ENCODE measurements at places on chromosomes 16 and 17. TPM values are rescaled to one million over a fixed set of nuclear protein-coding genes. Genes with fewer than 3 reads are reported as not detected.

Gene PPY
- not detected for total RNA-seq

Gene NXPH3
- total RNA-seq = 131 TPM

Gene TPSG1
- not detected for total RNA-seq

Gene IGF2BP1
- total RNA-seq = 0.07 TPM

Gene ASIC2
- 0.54 TPM for total RNA-seq

Gene ACE
- total RNA-seq = 16.5 TPM

Gene EFNB3
- total RNA-seq = not detected

Gene RABEP1
- total RNA-seq = 36.4 TPM

- no peak for DNase-seq
Measured at GRCh38 chr16:46853713-46854443, 22.9 kb upstream of the C16orf87 start.

DNA sequence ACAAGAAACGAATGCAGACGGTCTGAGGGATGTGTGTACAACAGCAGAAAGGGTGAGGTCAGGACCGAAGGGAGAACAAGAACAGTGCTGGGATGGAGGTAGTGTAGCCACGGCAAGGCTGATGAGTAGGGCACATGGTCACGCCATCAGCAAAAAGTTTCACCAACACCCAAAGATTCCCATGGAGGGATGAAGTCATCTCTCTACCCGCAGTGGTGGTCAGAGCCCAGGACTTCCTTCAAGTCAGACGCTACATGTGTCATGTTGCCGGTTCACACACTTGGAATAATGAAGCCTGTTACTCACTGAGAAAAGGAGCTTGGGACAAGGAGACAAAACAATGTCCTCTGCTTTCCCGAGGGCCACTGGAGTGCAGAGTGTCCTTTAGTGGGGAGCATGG, 79.7 kb downstream of the SALL1 start:
- no peak for DNase-seq

DNA sequence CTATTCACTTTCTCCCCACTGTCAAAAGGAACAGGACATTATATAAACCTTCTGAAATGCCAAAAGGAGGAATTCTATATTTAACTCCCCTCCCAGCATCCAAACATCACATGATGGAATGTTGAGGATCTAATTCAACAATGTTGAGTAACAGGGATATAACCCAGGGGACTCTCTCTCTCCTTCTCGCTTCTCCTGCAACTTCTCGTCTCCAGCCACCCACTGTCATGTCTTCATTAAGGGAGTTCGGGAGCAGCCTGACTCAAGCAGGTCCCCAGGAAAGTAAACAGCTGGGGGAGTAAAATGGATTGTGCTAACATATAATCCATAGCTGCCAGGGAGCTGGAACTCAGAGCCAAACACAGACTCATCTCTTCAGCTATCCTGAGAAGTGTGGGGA, 51.7 kb downstream of the GRIN2A start:
- no peak for DNase-seq

- no peak for DNase-seq
Measured at GRCh38 chr17:37062021-37062420, 113.3 kb downstream of the AATF start.

- no peak for DNase-seq
Measured at GRCh38 chr16:12661656-12662172, 142.0 kb downstream of the CPPED1 start.

- peak; percentile 49 for DNase-seq
Measured at GRCh38 chr16:87918338-87918737, 18.0 kb downstream of the CA5A start.

DNA sequence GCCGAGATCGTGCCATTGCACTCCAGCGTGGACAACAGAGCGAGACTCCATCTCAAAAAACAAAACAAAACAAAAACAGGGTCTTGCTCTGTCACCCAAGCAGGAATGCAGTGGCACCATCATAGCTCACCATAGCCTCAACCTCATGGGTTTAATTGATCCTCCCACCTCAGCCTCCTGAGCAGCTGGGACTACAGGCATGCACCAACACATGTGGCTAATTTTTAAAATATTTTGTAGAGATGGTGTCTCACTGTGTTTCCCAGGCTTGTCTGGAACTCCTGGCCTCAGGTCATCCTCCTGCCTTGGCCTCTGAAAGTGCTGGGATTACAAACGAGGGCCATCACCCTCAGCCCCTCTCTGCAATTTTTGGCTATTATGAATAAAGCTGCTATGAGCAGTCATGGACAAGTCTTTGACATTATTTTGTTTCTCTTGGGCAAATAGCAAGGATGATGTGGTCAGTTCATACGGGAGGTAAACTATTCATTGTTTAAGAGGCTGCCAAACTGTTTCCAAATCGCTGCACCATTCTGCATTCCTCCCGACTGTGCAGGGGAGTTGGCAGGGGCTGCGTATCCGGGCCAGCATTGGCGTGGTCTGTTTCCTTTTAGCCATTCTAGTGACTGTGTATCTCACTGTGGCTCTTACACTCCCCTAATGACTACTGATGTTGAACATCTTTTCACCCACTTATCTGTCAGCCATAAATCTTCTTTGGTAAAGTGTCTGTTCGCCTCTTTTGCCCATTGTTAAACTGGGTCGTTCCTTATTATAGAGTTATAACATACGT, 21.1 kb downstream of the EIF4A3 start:
- no peak for DNase-seq

GRCh38 chr16:53085931-53086421, 31.2 kb downstream of the CHD9 start:
- DNase-seq = no peak

DNA sequence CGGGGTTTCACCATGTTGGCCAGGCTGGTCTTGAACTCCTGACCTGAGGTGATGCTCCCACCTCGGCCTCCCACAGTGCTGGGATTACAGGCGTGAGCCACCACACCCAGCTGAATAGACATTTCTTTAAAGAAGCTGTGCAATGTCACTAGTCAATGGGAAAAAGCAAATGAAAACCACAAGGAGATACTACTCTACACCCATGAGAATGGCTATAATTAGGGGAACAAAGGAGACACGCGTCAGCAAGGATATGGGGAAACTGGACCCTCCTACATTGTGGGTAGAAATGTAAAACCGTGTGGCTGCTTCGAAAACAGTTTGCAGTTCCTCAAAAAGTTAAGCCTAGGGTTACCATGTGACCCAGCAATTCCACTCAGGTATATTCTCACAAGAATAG, 103.4 kb downstream of the VPS53 start:
- no peak for DNase-seq

GRCh38 chr16:57601801-57602478, 26.5 kb upstream of the ADGRG1 start:
- no peak for DNase-seq

- no peak for DNase-seq
Measured at GRCh38 chr16:72474501-72475123, 302.7 kb upstream of the PMFBP1 start.

DNA sequence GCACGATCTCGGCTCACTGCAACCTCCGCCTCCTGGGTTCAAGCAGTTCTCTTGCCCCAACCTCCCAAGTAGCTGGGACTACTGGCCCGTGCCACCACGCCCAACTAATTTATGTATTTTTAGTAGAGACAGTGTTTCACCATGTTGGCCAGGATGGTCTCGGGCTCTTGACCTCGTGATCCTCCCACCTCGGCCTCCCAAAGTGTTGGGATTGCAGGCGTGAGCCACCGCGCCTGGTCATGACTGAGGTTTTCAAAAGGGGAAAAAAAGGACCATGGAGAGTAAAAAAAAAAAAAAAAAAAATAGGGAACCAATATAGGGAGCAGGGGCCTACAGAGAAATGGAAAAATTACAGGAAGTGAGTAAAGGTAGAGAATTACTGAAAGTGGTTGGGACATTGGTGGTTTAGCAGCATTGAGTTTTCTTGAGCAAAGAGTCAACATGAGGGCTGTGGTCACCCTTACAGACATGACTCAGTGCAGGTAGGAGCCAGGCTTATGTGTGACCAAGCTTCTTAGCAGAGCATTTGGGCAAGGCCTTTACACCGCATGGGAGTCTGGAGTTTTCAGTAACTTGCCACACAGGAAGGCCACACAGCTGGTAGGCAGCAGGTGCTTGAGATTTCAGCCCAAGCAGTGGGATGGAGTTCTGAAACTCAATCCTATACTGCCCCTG, 447.3 kb downstream of the HS3ST3B1 start:
- no peak for DNase-seq

DNA sequence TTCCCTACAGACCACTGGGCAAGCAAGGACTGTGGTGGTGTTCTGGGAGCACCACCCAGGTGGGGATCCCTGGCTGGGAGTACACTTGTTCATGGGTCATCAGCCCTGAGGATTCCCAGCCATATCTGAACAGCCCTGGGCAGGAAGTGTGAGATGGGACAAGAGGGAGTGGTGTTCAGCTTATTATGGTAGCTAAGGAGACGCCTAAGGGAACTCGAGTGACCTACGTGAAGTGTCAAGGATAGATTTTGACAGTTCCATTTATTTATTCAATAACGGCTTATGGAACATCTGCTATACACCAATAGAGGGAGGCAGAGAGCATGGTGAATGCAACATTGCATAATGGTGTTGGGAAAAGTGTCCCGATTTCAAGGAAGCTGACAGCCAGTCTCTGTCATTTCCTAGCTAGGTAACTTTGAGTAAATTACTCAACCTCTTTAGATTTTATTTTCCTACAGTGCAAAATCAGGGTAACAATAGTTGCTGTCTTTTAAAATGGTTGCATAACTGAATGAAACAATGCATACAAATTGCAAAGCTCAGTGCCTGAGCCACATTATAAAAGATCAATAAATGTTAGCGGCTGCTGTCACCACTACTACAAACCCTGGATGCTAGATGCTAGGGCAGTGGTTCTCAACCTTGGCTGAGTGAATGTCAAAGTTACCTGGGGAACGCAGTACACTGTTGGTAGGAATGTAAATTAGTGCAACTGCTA, 534.1 kb downstream of the GRIN2A start:
- DNase-seq = no peak

Data from thoracic aorta (tissue), 2 donors.